Stimulated activated CD8-positive, alpha-beta memory T cell treated with anti-CD3 and anti-CD28 coated beads, Interleukin-2, amount 100 ng/mL, for 1 hour (primary cell): ENCODE measurements at places on chromosomes 7 and 10.

GRCh38 chr7:44097064-44097932 is 6.8 kb upstream of the AEBP1 start:
- no peak for DNase-seq

- DNase-seq = no peak
Measured at GRCh38 chr10:9009505-9009904, 955.0 kb downstream of the GATA3 start.

- no peak for DNase-seq
Measured at GRCh38 chr7:125126376-125126775, 196.8 kb upstream of the POT1 start.

DNA sequence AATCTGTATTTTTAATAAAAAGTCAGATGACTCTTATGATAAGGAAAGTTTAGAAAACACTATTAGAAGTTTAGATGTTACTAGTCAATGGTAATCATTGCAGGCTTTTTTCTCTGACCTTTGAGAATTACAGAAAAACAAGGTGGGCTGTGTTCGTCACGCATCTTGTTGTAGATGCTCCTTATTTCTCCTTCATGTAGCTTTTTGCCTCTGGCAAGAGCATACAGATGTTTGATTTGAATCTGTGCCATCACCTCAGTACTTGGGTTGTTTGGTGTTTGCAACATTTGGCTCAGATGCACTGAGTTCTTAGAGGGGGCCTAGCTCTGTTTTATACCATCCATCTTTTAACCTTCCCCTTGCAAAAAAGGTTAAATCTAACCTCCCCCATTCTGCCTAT is 11.5 kb downstream of the TAS2R16 start:
- no peak for DNase-seq

- DNase-seq = no peak
Measured at GRCh38 chr7:75955331-75955955, 39.0 kb downstream of the TMEM120A start.

- no peak for DNase-seq
Measured at GRCh38 chr7:49127359-49127913, 203.1 kb downstream of the CDC14C start.

GRCh38 chr7:149494738-149495368 is 2.8 kb downstream of the ZNF746 start:
- DNase-seq = no peak

GRCh38 chr7:157269341-157270059 is 67.3 kb upstream of the DNAJB6 start:
- no peak for DNase-seq

- DNase-seq = no peak
Measured at GRCh38 chr7:71769326-71769725, 637.4 kb downstream of the GALNT17 start.

- DNase-seq = no peak
Measured at GRCh38 chr10:131944976-131945695, 36.6 kb downstream of the BNIP3 start.

GRCh38 chr10:19316204-19316870 is 267.7 kb downstream of the MALRD1 start:
- no peak for DNase-seq

DNA sequence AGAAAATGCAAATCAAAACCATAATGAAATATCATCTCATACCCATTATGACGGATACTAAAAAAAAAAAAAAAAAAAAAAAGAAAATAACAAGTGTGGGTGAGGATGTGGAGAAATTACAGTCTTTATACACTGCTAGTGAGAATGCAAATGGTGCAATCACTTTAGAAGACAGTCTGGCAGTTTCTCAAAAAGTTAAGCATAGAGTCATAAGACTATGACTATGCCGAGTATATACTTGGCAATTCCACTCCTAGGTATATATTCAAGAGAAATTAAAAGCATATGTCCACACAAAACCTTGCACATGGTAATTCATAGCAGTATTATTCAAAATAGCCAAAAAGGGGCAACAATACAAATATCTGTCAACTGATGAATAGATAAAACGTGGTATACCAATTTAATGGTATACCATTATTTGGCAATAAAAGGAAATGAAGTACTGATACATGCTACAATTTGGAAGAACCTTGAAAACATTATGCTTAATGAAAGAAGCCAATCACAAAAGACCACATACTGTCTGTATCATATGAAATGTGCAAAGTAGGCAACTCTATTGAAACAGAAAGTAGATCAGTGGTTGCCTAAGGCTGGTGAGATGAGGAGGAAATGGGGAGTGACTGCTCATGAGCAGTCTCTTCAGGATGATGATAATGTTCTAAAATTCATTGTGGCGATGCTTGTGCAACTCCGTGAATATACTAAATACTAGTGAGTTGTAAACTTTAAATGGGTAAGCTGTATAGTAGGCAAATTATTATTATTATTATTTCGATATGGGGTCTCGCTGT is 90.1 kb upstream of the NANOS1 start:
- no peak for DNase-seq

DNA sequence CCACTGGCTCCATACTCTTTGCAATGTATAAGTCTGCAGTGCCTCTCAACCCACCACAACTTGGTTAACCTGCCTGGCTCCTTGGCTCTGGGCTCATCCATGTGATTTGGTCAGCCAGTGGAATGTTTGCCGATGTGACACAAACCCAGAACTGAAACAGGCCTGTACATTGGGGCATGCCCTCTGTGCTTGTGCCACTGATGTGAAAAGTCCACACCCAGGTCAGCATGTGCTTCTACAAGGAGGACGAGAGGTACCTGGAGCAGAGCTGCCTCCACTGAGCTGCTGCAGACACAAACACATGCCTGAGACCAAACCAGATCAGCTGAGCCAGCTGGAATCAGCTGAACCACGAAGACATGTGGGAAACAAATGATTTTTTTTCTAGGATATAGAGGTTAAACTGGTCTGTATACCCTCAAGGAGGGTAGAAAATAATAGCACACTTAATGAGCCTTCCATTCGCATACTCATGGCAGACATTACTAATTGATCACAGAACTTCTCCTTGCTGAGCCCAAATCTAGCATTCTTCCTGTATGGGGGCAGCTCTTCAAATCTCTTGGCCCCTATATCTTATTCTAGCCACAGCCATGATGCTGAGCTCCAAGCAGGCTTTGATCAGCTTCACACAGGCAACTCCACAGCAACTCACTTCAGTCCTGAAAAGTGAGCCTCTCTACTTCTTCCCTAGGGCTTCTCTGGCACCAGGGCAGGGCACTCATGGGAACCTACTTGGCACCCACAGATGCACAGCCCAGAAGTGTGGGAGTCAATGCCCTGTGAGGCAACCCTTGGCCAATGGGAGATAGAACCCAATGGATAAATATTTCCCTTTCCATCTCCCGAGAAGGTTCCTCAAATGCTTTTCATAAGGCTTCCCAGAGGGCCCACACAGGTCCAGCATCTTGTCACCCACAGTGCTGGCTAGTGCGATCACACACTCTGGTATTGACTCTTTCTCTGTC is 18.6 kb downstream of the PYROXD2 start:
- no peak for DNase-seq

DNA sequence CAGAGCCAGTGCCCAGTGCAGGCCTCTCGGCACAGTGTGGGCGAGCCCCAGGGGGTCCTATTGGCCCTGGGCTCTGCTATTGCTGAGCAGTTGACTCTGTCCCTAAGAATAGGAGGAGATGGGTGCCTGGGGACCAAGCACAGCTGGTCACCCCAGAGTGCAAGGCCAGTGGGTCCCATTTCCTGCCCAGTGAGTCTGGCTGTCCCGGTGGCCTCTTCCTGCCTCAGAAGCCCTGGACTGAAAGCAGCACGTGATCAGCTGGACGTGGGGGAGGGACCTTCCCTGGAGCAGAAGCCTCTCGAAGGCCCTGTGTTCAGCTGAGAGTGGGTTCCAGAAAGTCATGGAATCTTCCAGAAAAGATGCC is 42.0 kb downstream of the PWWP2B start:
- DNase-seq = no peak

- DNase-seq = no peak
Measured at GRCh38 chr10:125567529-125567928, 115.4 kb downstream of the TEX36 start.

- no peak for DNase-seq
Measured at GRCh38 chr7:37982423-37982822, 62.0 kb downstream of the EPDR1 start.

DNA sequence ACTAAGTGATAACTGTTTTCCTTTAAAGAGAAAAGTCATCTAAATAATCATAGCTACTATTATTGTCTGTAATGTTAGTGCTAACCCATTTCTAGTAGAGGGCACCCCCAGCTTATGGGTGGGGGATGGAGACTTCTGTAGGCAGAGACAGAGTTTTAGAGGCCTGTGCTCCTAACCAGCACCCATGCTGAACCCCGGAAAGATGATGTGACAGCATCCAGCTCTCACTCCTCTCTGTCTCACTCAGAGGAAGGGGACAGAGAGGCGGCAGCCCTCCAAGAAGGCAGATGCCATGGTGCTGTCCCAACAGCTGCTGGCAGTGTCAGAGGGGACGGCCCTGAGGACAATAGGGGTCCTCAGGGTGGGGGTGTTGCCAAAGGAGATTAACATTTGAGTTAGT is 74.4 kb upstream of the PRLHR start:
- DNase-seq = no peak

DNA sequence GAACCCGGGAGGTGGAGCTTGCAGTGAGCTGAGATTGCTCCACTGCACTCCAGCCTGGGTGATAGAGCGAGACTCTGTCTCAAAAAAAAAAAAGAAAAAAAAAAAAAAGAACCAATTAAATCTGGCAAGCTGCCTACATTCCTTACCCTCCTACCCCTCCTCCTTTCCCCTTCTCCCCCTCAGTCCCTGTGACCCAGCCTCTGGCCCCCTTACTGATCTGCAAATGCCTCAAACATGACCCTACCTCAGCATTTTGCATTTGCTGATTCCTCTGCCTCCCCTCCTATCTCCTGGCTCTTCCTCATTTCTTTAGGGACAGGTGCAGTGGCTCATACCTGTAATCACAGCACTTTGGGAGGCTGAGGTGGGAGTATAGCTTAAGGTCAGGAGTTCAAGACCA is 19.3 kb downstream of the CDHR3 start:
- DNase-seq = no peak

- DNase-seq = no peak
Measured at GRCh38 chr10:71238626-71239025, 26.3 kb downstream of the UNC5B start.

DNA sequence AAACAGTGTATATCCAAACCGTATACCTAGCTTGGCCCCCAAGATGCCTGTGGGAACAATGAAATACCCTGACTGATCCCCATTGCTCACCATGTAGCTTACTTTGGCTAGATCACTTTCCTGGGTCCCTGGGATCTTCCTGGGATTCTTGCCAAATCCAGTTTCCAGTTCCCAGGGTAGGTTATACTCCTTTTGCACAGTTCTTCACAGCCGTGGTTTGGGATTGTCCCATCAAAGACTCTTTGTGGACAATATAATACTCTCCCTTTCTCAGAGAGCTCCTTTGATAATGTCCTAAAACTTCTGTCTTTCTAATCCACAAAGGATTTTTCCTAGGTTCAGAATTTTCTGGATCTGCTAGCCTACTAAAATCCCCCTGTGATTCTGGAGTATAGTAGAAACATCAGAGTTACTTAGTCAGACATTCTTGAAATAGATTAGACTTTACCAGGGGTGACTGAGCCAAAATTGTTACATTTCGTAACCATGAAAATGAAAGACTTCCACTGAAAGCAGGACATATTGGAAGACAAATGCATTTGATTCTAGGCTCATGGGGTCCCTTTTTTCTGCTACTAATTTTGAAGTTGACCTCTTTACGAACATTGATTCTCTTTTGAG is 388.3 kb upstream of the ETV1 start:
- DNase-seq = no peak

DNA sequence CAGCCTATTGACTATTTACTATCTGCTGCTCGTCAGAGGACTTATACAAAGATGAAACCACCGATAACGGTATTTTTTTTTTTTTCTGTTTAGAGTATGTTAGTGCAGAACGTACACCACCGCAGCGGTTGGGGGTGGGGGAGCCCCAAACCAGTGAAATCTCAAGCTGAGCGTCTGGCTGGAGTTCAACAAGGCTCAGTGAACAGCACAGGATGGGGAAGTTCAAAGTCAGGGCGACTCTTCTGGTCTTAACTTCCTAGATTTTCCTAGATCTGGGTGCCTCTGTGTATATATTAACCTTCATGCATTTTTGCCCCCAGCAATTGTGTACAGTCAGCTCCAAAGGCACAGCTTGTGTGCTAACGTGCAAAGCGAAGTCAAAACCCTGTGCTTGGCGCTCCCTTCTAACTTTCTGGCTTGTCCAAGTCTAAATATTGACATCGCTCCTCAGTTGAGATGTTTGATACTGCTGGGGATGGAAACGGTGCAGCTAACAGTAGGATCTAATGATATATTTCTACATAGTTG is 1.1 kb downstream of the RHOBTB1 start:
- no peak for DNase-seq

DNA sequence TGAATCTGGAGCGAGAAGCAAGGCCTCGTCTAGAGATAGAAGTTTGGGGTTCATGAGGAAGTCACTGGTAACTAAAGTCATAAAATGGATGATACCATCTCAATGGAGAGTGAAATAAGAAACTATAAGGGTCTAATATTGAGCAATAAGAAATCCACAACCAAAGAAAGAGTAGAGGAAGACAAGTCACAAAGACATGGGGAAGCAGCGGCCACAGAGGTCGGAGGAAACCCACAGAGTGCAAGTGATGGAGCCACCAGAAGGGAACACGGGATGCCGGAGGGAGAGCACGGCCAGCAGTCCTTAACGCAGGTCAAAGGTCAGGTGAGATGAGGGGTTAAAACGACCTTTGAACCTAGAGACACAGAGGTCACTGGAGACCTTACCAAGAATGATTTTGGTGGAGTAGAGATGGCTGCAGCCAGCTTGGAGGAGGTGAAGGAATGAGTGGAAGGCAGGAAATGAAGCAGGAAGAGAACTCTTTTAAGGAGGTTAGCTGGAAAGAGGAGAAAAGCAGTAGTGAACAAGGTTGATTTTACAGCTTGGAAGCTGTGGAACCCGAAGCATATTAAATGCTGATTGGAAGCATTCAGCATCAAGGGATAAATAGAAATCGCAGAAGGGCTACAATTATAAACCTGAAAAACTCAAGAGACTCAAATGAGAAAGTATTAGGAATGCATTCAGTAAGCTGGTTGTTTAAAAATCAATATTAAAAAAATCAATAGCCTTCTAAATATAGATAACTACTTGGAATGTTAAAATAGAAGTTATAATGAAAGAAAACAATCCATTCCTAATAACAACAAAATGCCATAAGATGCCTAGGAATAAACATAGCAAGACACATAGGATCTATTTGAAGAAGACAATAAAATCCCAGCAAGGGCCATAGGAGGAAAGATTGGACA is 93.7 kb downstream of the SVOPL start:
- no peak for DNase-seq

DNA sequence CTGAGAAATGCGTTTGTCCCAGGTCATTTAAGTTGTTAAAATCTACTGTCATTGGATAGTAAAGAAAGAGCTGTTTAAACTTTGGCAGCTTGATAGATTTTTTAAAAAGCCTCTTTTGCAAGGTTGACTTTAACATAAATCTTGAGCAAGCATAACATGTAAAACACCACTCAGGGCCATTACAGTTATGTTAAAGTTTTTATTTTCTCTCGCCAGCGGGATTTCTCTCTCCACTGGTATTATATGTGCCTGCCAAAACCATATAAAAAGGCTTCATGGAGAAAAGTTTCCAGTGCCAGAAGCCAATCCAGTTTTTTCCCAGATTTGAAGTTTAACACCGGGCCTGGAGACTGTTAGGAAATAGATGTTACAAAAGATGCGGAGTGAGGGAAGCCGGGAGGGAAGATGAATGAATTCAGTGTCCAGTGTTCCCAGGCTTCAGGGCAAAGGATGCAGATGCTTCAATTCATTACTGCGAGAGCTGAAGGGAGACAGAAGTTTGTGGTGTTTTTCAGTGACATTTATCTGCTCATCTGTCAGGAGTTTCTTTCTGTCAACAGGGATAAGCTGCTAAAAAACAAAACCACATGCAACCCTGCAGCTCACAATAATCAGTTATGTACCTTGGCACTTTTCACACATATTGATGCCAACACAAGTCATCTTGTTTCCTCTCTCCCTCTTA is 155.5 kb downstream of the SPAG6 start:
- no peak for DNase-seq
